ENCODE measurements at places on chromosomes 5 and 9.

DNA sequence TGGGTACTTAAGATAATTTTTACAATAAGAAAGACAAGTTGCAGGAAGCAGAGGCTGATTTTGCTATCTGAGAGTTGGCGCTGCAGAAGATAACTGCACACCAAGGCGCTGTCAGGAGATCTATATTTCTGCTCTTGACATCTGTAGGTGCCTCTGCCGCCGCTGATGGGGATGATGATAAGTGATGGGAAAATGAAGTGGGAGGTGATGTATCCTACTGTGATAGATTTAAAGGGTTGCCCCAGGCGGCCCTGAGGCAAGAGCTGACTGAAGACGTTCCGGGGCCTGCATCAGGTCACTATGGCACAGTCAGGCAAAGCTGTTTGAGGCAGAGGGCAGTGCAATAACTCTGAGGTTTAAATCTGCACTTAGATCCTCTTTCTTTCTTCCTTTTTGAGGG is 78.1 kb downstream of the SNCAIP start:
- no peak for DNase-seq

GRCh38 chr5:53253421-53253871 is 143.9 kb upstream of the MOCS2 start:
- peak; percentile 28 for DNase-seq

- DNase-seq = no peak
Measured at GRCh38 chr5:172715931-172716682, 54.9 kb downstream of the DUSP1 start.

DNA sequence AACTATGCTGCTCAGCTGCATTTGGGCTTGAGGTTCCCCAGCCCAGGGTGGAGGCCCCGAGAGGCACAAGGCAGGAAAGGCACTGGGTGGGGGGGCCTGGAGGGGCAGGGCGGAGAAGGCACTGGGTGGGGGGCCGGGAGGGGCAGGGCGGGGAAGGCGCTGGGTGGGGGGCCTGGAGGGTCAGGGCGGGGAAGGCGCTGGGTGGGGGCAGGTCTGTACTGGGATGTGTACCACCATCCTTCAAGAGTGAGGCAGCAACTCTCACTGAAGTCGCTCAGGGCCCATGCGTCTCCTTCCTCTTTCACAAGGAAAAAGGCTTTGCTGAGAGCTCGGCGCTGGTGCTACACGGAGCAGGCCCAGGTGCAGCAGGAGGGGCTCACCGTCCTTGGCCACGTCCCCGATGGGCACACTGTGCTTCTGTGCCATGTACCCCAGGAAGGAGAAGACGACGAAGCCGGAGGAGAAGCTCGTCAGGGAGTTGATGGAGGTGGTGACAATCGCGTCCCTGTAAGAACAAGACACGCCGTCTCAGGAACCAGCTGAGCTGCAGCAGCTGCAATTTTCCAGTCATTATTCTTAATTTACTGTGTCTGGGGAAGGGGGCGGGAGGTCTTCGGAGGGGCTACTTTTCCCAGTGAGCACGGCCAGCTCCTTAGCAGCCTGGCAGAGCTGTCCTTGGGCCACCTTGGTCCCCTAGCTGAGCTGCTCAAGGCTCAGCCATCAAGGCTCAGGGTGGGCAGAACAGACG is 30.8 kb downstream of the SLC6A3 start:
- peak; percentile 19 for DNase-seq

- no peak for DNase-seq
Measured at GRCh38 chr5:172362755-172363154, 79.2 kb upstream of the UBTD2 start.
